ENCODE measurements at places on chromosomes 4 and X. TPM values are rescaled to one million over a fixed set of nuclear protein-coding genes. Genes with fewer than 3 reads are reported as not detected.

TBC1D8B gene
- 4.7 TPM for total RNA-seq

AREG gene
- 325 TPM for total RNA-seq

RBM41 gene
- 7.3 TPM for total RNA-seq

SLC16A2 gene
- 6.3 TPM for total RNA-seq

FGF5 gene
- total RNA-seq: 1.1 TPM

ASB5 gene
- total RNA-seq: not detected

GABRE gene
- 20.2 TPM for total RNA-seq

AVPR2 gene
- total RNA-seq: not detected

NKX6-1 gene
- total RNA-seq: not detected

VEGFC gene
- total RNA-seq: 26.8 TPM

BEX1 gene
- 1.9 TPM for total RNA-seq

TRIM75 gene
- total RNA-seq: not detected

TSPAN6 gene
- total RNA-seq: 25.4 TPM

LRP2BP gene
- 0.19 TPM for total RNA-seq

NLGN4X gene
- not detected for total RNA-seq

BEX2 gene
- total RNA-seq: 4.0 TPM

ARHGAP10 gene
- 10.0 TPM for total RNA-seq

MAGEA12 gene
- total RNA-seq: not detected

DKK2 gene
- 0.49 TPM for total RNA-seq

MSX1 gene
- 0.14 TPM for total RNA-seq

NAP1L2 gene
- total RNA-seq: 0.56 TPM

FHDC1 gene
- 3.6 TPM for total RNA-seq

CRMP1 gene
- not detected for total RNA-seq

NEUROG2 gene
- total RNA-seq: not detected

CXCL11 gene
- total RNA-seq: 0.07 TPM

RTL3 gene
- total RNA-seq: not detected

HSFX3 gene
- total RNA-seq: not detected

NCBP2L gene
- not detected for total RNA-seq

NWD2 gene
- not detected for total RNA-seq

ZCCHC12 gene
- total RNA-seq: not detected

ZAR1 gene
- not detected for total RNA-seq

FAM193A gene
- 7.5 TPM for total RNA-seq

CASK gene
- total RNA-seq: 15.0 TPM

SHISA3 gene
- total RNA-seq: 0.21 TPM

TEX11 gene
- not detected for total RNA-seq

HMX1 gene
- total RNA-seq: not detected

All from airway epithelial cell (primary cell).